ENCODE measurements at places on chromosomes 16 and 17.

GRCh38 chr17:37506678-37507077 is 17.0 kb downstream of the DUSP14 start:
- DNase-seq = no peak

- DNase-seq = no peak
Measured at GRCh38 chr16:8818504-8819270, 21.0 kb downstream of the PMM2 start.

DNA sequence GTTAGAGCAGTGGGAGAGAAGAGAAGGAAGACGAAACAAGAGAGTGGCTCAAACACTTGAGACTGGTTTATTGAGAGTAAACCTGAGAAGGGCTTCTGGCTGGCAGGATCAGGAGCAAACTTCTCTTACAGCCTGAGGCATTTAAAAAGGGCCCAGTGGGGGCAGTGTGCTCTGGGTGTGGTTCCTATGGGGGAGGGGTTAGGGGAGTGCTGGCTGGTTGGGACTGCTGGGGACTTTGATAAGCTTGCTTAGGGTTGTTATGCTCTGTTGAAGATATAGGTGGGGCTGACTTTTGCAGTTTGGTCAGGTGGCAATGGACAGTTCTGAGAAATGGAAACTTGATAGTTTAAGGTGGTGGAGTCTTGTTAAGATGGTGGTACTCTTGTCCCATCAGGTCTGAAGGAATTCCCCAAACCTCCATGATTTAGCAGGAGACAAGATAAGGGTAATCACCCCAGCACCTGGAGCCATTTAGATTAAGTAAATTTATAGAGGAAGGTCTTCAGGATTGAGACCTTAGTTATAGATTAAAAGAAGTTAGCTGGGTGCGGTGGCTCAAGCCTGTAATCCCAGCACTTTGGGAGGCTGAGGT is 79.3 kb downstream of the EMP2 start:
- DNase-seq = no peak

DNA sequence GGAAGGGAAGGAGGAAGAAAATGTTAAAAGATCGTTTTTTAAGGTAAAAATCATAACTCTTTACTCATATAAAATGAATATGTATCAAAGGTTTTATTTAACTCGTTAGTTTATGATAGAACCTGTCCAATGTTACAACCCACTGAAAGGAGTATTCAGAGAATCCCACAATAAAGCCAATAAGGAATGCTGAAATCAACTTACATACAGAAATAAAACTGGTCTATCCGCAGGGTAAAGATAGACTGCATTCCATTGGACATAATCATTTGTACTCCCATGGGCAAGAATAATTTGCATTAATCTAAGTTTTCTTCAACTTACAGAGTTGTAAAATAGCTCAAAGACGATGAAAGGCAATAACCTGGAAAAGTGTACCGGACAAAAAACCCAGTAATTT is 17.9 kb upstream of the BEAN1 start:
- no peak for DNase-seq

- DNase-seq = no peak
Measured at GRCh38 chr17:49555495-49556222, 20.0 kb upstream of the NXPH3 start.

- DNase-seq = no peak
Measured at GRCh38 chr16:27859020-27859419, 204.5 kb downstream of the GSG1L start.

DNA sequence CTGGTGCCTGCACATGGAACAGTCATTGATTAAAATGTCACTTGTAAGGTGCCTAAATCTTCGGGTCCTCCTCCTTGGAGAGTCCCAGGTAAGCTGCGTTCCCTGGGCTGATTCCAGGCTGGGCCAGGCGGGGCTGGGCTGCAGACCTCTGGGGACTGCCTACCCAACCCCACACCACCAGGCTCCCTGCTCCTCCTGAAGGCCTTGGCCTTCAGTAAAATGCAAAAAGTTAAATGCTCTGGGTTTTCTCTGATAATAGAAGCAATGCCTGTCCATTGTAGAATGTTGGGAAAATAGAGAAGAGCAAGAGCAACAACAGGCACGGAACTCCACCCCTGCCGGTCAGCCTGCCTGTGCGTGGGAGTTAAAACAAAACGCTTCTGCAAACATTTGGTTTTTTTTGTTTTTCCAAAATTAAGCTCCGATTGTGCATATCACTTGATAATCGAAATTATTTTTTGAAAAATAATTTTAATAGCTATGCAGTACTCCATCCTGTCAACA is 363.9 kb downstream of the SEC14L1 start:
- no peak for DNase-seq
